ENCODE measurements at places on chromosomes 3 and 15.

DNA sequence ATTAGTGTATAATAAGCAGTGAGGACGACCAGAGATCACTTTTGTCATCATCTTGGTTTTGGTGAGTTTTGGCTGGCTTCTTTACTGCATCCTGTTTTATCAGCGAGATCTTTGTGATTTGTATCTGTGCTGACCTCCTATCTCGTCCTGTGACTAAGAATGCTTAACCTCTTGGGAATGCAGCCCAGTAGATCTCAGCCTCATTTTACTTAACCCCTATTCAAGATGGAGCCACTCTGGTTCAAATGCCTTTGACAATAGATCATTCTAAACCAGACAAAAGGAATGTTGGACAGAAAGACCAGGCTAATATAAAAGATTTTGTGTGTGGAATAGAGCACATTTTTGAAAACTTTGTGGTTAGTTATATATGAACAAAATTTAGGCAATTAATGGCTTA lies 618.5 kb upstream of the BCHE start:
- no peak for DNase-seq

DNA sequence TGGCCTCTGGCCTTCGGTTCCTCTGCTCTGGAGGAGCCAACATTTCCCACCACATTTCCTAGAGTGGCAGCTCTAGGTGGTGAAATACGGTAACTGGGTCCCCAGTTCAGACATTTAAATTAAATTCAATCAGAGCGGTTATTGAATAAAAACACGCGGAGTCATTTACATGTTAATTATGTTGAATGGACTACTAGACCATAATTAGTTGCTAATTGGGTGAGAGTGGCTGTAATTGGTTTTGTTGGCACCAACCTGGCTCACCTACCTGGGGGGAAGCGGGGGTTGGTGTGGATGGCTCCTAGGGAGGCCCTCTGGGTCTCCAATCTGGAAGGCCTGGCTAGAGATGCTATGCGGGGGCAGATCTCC lies 12.7 kb downstream of the SEMA3F start:
- DNase-seq, result no peak

DNA sequence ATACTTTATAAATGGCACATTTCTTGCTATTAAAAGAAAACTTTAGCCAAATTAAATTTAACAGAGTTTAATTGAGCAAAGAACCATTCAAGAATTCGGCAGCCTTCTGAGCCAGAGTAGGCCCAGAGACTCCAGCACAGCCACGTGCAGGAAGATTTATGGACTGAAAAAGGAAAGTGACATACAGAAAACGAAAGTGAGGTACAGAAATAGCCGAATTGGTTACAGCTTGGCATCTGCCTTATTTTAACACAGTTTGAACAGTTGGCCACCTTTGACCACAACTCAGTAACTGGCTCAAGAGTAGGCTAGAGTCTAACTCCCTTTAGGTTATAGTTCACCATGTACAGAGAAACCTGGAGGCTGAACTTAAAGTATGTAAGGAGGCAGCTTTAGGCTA lies 17.6 kb downstream of the CFAP44 start:
- no peak for DNase-seq

GRCh38 chr3:143010024-143010423 lies 8.7 kb downstream of the U2SURP start:
- DNase-seq, result no peak

- no peak for DNase-seq
Measured at GRCh38 chr15:38874464-38874863, 309.9 kb upstream of the RASGRP1 start.

DNA sequence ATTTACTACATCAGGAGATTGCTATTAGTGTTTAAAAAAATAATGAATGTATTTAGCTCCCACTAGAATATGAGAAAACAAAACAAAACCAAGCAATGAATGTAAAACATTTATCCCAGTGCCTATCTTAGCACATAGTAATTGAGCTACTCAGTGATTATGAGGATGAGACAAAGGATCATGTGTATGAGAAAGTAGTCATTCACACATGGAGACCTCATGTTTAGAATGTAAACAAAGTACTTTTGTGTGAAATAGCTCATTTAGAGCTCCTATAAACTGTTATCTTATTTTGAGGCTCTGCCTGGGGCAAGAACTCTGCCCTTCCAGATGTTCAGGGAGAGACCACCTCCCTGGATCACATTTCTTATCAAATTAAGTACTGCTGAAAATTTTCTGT lies 236.8 kb downstream of the LRRN1 start:
- no peak for DNase-seq

DNA sequence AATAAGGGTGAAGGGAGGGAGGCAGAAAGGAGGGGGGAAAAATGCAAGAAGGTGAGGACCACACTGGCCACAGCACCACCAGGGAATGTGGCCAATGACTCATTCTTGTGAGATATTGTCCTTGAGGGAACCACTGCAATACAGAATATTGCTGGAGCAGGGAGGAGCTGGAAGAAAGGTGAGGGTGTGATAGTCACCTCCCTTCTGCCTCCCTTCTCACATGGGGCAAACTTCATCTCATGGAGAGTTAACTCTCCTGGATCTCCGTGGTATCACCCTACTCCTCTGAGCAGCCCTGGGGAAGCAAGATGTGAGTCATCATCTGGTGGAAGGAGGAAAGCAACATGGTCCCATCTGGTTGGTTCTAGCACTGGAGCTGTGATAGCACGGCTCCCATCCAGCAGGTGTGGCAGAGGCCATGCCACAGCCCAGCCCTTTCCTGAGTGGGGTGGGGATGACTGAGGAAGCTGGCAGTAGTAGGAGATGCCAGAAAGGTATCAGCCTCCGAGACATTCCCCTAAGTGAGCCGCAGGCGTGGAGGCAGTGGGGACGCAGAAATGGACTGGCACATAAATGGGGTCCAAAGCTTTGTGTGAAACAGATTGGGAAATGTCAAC lies 115.9 kb upstream of the LPP start:
- DNase-seq, result no peak

DNA sequence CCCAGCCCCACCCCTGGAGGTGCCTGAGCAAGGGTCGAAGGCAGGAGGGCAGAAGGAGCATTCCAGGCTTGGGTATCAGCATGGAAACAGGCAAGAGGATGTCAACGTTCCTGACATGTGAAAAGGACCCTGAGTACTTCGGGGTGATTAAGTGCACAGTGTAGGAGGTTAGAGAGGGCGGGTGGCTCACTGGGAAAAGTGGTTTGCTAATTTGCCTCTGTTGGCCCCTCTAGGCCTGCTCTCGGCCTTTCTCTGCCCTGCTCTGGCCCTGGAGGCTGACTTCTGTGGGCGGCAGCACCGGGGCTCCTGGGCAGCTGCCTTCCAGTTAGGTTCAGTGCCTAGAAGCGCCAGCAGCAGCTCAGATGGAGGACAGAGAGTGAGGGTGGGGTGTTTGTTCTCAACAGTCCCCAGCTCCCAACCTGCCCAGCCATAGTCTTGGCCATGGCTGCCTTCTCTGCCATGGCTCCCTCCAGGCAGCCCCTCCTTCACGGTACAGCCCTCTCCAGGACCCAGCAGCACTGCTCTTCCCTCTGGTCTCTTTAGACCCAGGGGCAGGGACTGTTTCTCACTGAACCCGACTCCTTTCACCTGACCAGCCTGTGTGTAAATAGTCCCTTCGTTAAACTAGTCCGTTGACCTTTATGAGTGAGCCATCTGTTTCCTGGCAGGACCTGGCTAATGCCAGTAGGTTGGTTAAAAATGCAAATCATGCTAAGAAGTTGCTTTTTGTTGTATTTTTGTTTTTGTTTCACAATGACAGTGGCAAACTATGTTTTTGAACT lies 107.1 kb upstream of the TPM1 start:
- no peak for DNase-seq

DNA sequence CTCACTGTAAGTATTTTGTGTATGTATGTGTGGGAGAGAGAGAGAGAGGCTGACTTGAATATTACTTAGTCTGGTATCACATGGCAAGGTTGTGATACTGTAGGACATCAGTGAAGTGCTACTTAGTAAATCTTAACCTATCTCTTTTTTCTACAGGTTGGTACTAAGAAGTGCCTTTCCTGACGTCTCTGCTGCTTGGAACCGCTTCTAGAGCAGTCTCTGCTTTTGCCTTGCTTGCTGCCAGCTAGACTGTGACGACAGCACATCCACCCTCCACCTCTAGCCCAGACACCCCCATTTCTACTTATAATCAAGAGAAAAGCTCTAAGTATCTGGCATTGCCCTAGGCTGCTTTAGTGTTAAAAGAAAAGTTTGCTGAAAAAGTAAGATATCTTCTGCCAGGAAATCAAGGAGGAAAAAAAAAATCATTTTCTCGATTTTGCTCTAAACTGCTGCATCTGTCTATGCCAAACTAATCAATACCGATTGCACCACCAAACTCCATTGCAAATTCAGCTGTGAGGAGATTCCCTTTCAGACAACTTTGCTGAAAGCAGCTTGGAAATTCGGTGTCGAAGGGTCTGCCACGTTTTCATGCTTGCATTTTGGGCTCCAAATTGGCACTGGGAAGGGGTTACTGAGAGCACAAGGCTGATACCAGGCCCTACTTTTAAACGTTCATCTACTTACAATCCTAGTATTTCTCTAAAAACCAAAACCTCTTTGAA lies 30.7 kb downstream of the MBNL1 start:
- DNase-seq, result no peak

- DNase-seq, result no peak
Measured at GRCh38 chr3:143998266-143998665, 26.6 kb downstream of the DIPK2A start.

- no peak for DNase-seq
Measured at GRCh38 chr15:43214592-43215295, 6.1 kb downstream of the EPB42 start.

- DNase-seq, result peak; percentile 54
Measured at GRCh38 chr3:67389176-67389575, 265.2 kb downstream of the SUCLG2 start.

GRCh38 chr3:99954914-99955644 lies 137.4 kb downstream of the CMSS1 start:
- DNase-seq, result no peak

DNA sequence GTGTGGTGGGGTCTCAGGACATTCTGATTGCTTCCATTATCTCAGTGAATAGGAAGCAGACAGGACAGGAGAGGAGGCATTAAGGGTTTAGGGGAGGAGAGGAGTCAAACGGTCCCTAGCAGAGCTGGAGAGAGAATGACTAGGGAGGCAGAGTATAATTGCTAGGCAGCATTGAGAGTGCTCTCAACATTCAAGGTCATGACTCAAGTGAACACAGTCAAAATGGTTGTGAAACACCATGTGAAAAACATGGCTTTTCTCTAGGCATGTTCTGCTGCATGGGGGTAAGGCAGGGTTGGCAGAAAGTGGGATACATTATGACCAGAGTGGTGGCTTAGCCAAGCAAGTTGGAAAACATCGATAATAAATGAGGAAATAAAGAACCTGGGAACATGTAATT lies 19.5 kb upstream of the HRH1 start:
- DNase-seq, result no peak

DNA sequence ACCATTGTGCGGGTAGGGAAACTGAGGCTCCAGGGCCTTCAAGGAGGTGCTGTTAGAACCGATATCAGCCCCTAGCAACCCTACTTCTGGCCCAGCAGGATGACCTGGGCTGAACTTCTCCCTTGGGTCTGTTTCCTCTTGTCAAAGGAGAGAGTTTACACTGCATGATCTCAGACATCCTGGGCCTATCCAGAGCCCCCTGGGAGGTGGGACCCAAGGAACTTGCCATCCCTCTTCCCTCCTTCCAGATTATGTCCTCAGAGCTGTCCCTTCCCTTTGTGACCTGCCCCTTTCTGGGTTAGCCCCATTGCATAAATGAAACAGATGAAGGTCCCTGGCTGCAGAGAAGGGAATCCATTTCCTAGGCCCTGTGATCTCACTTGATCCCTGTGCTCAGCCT lies 12.3 kb upstream of the DNAH1 start:
- DNase-seq, result no peak

GRCh38 chr3:111012388-111013248 lies 59.0 kb upstream of the NECTIN3 start:
- DNase-seq, result no peak

GRCh38 chr15:79635149-79635771 lies 203.1 kb downstream of the MINAR1 start:
- DNase-seq, result no peak

GRCh38 chr3:88291486-88291885 lies 141.7 kb downstream of the C3orf38 start:
- no peak for DNase-seq

- DNase-seq, result no peak
Measured at GRCh38 chr3:98892263-98892662, 9.2 kb downstream of the DCBLD2 start.

- no peak for DNase-seq
Measured at GRCh38 chr3:8506571-8507061, 5.0 kb downstream of the LMCD1 start.

DNA sequence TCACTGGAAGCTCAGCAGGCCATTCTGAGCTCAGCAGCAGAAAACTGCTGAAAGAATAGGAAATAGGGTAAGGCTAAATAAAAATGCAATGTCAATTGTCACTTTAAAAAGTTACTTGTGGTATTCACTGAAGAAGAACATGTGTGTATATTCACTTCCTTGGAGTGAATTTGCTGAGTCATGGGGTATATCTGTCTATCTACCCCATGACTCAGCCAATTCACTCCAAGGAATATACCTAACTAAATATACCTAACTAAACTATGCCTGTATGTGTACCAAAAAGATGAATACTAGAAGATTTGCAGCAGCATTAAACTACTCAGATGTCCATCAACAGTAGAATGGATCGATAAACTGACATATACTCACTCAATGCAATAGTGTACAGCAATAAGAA lies 69.5 kb upstream of the KCNAB1 start:
- no peak for DNase-seq

DNA sequence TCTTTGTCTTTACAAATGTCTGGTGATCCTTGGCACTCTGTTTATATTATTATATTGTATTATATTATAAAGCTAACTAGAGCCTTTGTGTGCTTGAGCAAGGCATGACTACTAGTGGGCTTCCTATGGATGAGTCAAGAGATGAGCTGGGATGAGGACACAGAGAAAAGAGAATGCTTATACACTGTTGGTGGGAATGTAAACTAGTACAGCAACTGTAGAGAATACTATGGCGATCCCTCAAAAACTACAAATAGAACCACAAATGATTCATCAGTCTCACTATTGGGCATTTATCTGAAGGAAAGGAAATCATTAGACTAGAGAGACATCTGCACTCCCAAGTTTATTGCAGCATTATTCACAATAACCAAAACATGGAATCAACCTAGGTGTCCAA lies 40.8 kb upstream of the MED12L start:
- DNase-seq, result no peak

GRCh38 chr3:126515066-126515706 lies 2.4 kb downstream of the UROC1 start:
- DNase-seq, result no peak

- no peak for DNase-seq
Measured at GRCh38 chr3:188358787-188359493, 205.0 kb downstream of the LPP start.

DNA sequence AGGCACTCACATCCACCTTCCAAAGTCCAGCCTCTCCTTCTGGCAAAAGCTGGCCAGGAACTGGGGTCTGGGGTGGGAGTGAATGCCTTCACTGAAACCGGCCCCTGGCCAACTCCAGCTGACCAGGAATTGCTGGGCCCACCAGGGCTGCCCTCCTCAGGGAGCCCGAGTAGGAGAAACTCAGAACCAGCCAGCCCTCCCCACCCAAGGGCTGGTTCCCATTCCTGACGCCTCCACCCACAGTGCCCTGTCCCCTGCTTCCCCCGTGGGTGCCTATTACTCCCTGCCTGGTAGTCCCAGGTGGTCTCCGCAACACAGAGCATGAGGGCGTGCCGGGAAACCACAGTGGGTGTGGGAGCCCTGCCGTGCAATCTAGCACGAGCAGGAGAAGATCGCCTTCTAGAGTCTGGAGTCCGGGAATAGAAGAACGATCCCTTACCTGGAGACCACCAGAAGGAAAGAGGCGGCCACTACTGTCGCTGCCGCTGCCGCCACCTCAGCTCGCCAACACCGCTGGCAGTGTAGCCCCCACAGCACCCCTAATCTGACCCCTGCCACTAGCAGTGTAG lies 178.8 kb downstream of the POTEB3 start:
- no peak for DNase-seq
